ENCODE measurements at places on chromosomes 2 and 18. TPM values are rescaled to one million over a fixed set of nuclear protein-coding genes. Genes with fewer than 3 reads are reported as not detected.

Gene SPEG
- 0.81 TPM for total RNA-seq

Gene SLC40A1
- total RNA-seq, result 393 TPM

Gene AKAIN1
- total RNA-seq, result not detected

Gene ACVR2A
- 1.9 TPM for total RNA-seq

Gene PRKD3
- total RNA-seq, result 27.5 TPM

Gene LAMA1
- total RNA-seq, result under 0.01 TPM

Gene OTOF
- 0.27 TPM for total RNA-seq

Gene SAG
- under 0.01 TPM for total RNA-seq

Gene CFC1
- total RNA-seq, result not detected

Gene GALNT5
- total RNA-seq, result 0.27 TPM

Measured in hematopoietic multipotent progenitor cell (in vitro differentiated cells).